Hematopoietic multipotent progenitor cell treated with erythropoietin and hydrocortisone succinate and interleukin-3 and kit ligand, for 6 days (in vitro differentiated cells): ENCODE measurements at places on chromosomes 5 and 9.

DNA sequence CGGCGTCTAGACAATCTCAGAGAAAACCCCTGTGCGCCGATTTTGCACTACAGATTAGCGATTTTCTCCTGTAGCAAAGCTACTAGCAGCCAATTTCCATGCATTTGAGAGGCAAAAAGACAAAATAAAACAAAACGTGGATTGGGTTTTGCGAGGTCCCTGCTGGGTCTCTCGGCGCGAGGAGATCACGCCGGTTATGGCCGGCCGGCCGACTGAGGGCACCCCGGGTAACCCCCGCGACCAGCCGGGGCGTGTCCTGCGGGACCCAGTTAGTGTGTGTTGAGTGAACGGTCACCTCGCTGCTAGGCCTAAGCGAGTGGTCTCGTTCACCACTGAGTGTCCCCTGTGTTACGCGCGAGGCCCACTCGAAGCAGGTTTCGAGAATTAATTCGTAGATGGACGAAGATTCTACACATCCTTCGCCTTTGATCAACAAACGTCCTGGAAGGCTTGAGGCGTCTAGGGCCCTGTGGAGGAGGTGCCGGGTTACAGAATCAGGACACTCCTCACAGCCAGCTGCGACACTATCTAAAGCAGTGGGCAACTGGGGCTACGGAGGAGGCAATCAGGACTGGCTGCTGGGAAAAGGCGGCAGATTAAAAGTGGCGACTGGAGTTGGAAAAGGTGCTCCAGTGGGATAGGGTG lies 764 bp upstream of the VDAC1 start:
- DNase-seq, result no peak

GRCh38 chr9:130999245-130999623 lies 9.7 kb upstream of the LAMC3 start:
- no peak for DNase-seq

DNA sequence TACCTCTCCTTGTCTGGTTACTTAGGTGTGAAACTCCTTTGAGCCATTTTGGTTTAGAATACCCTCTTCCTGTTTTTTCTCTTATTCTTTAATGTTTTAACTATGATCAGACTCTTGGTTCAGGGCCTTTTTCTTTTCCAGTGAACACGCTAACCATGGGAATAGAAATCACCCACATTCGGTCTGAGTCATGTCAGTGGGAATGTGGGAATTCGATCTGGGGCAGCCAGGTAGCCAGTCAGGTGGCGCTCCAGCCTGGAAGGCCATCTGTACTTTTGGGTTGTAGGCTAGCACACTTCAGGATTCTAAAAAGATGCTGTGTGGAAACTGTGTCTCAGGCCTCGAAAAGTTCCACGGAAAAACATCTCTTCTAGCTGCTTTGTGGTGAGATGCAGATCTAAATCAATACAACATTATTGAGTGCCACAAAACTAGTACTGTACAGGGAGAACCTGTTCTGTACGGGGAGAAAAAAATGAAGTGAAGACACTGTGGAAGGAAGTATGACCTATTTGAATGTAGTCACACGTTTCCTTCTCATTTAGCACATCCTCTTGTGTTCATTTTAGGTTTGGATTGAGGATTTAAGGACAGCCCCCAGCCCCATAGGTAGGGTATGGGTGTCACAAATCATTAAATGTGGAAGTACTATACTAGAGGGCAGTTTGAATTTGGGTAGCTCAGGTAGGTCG lies 36.4 kb downstream of the SNX30 start:
- no peak for DNase-seq

GRCh38 chr5:55319491-55319890 lies 11.7 kb downstream of the MTREX start:
- DNase-seq, result no peak

GRCh38 chr9:81550207-81550583 lies 139.2 kb downstream of the TLE1 start:
- no peak for DNase-seq

GRCh38 chr5:81609810-81610375 lies 141.0 kb downstream of the SSBP2 start:
- DNase-seq, result no peak

DNA sequence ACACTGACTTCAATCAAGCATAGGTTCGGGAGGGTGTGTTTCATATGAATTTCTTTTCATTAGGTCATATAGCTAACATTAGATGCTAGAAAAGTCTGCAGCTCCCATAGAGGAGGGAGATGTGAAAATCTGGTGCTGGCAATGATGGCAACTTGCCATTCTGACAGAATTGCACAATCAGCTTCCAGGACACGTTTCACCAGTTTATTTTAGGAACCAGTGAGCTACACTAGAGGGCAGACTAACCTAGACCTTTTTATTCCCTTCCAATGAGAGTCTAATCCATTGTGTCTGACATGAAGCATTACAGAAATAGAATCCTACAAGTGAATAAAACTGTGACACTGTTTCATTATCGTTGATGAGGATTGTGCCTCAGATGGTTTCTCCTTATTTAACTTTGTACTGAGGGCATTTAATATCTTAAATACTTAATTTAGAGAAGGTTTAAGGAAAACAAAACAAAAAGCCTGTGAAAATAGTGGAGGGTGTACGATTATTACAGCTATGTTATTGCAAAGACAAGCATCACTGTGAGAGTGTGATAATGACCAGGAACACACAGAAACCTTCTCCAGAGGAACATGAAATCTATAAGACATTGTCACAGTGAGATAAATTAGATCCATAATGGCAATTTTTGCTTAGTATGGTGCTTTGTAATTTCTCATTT lies 363.3 kb upstream of the RPS23 start:
- DNase-seq, result peak; percentile 84

- no peak for DNase-seq
Measured at GRCh38 chr5:38673671-38674071, 117.2 kb upstream of the LIFR start.

GRCh38 chr5:199950-200645 lies 8.8 kb downstream of the LRRC14B start:
- DNase-seq, result no peak

- DNase-seq, result no peak
Measured at GRCh38 chr5:177603631-177604030, 3.7 kb downstream of the B4GALT7 start.

DNA sequence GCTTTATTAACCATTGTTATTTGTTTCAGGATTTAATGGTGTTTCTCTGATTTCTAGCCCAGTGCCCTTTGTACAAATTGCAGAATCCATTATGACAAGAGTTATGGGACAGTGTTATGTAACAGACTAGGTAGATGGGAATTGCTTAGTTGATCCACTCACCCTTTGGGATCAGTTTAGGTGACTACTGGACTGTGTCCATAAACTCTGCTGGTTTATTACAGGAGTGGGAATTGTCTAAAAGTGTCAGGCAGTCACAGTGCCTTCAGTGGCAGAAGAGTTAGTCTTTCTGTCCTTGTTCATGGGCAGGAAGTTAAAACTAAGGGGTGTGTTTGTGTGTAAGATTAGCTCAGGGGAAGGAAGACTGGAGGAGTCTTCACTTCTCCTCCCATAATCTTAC lies 29.3 kb downstream of the RCL1 start:
- peak; percentile 43 for DNase-seq

DNA sequence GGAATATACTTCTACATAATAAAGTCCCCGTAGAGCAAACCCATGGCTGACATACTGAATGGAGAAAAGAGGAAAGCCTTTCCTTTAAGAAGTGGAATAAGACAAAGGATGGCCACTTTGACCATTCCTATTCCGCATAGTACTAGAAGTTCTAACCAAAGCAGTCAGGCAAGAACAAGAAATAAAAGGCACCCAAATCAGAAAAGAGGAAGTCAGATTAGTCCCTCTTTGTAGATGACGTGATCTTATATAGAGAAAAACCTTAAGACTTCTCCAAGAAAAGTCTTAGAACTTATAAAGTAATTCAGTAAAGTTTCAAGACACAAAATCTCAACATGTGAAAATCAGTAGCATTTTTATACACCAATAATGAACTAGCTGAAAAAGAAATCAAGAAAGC lies 133.9 kb downstream of the GIN1 start:
- DNase-seq, result no peak

- DNase-seq, result no peak
Measured at GRCh38 chr5:17182494-17182893, 34.9 kb upstream of the BASP1 start.

- DNase-seq, result peak; percentile 57
Measured at GRCh38 chr5:10576121-10576789, 12.4 kb downstream of the ANKRD33B start.

GRCh38 chr9:82126256-82126655 lies 137.7 kb downstream of the SPATA31D1 start:
- DNase-seq, result no peak

DNA sequence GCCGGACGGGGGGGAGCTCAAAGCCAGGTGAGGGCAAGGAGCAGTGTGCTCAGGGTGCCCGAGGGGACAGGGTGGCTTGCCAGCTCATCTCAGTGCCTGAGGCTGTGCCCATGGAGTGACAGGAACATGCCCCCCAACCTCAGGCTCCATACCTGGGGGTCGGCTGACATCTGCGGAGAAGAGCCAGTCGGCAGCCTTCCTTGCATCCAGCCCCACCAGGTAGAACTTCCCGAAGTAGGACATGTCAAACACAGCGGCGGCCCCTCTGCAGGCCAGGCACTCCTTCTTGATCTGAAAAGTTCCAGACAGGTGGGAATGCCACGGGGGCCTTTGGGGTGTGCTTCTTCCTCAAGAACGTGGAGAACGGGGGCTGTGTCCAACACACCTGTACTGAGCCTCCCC lies 42.1 kb downstream of the SARDH start:
- DNase-seq, result no peak

DNA sequence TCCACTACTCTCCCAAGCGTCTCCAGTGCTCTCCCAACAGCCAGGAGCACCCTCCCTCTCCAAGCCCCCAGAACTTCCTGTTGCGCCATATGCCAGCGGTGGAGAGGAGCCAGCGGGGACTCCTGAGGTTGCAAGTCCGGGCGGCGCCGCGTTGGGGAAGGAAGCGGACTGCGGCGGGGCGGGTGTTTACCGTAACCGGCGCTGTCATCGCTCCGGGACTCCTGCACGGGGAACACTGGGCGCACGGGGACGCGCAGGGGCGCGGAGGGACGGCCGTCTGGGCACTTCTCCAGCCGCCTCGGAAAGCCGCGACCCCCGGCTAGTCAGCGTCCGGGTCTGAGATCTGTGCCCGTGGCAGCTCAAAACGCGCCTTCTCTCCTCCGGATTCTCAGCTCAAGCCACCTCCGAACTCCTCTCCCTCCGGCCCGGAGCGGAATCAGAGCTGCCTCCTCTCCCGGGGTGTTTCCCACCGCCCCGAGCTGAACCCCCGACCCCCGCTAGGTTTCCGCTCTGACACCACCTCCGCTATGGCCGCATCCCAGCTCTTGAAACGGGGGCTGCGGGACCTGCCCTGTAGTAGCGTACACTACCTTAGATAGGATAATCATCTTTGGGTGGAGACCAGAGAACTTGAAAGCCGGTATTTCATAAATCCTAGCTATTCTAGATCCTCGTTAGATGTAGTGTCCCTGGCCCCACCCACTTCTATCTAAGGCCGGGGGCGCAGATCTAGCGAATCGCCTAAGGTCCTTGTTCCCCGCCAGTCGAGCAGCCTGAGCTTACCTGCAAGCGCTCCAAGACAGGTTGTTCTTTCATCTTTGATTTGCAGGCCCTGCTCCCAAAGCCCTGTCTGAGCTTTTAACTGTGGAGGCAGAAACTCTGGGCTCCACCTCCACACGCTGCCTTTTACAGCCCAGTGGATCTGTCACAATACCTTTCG lies at the start of gene TRPM6:
Gene TRPM6 (minus strand): TSS at position 881 of the 940 bp plus-strand sequence. CDS start 65 bp downstream, at position 816.
- peak; percentile 65 for DNase-seq

DNA sequence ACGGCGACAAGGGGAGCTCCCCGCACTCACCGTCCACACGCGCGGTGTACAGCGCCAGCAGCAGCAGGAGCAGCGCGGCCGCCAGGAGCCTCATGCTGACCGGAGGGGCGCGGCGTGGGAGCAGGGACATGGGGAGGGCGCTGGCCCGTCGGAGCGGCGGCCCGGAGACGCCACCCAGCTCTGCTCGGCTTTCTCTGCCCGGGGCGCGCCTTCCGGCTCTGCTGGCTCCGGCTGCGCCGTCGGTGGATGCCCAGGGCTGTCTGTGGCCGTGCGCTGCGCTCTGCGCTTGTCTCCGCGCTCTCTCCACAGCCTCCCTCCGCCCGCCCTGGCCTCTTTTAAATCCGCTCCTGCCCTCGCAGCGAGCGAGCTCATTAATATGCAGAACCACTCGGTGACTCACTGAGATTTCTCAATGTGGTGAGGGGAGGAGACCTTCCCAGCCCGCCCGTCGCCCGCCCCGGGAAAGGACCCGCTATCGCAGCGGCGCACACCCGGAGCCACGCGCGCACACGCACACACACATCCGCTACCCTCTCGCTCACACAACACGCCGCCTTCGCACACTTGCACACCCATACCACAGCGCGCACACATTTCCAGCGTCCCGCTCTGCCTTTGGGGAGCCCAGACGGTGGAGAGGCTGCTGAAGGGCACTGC lies at the start of gene CXCL14:
Gene CXCL14 (minus strand): TSS at position 307 of the 657 bp plus-strand sequence. CDS start 213 bp downstream, at position 94.
- peak; percentile 58 for DNase-seq

DNA sequence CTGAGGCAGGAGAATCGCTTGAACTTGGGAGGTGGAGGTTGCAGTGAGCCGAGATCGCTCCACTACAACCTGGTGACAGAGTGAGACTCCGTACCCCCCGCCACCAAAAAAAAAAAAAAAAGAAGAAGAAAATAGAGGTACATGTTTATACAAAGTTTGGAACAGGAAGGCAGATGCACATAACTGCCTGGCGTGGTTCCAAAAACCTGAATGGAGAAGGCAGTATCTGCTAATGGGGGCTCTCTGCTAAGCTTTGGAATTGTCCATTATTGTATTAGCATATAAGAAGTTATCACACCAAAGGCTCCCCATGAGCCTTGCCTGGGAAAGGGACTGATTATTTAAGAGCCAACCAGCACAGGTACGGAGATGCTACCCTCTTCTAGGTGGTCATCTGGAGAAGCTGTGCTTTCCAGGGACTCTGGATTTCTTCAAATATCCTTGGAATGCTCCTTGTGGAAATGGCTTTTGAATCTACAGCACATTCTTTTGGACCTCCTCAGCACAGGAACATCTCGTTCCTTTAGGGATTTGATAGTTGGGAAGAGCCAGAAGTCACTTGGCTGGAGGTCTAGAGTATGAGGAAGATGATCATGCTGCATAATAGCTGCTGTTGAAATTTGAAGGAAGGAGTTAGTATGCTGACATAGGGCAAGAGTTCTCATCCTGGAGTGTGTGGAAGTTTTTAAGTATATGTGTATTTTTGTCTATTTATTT lies 42.5 kb upstream of the ABCA1 start:
- peak; percentile 53 for DNase-seq

DNA sequence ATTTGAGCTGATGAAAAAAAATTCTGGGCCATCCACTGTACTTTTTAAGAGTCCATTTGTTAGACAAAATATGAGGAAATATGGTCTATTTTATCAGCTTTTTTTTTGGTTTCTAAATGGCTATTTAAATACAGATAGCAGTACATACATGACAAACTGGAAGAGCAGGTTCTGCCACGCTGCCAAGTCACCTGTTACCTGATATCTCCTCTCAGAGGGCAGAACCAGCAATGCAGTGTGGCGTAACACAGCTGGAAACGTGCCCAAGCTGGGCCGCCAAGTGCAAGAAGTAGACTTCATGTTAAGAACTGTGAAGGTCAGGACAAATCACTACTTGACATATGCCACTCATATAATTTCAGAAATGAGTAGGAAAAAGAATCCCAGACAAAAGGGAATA lies 8.1 kb downstream of the MCIDAS start:
- DNase-seq, result no peak

DNA sequence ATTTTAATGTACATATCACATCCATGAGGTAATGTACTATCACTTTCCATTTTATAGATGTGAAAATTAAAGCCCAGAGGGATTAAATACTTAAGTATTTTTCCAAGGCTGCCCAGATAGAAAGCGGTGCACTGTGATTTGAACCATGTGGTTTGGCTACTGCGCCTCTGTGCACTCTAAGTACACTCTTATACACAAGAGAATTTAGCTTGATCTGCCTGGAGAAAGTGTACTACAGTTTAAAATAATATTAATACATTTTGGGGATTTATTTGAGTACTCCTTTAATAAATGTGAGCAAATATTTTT lies 360.4 kb upstream of the ACTBL2 start:
- DNase-seq, result no peak
